Suppressor macrophage (primary cell): ENCODE measurements at places on chromosomes 13 and 19.
A peak's percentile ranks its signal among the peaks of the same experiment; 100 is the strongest.

- DNase-seq = no peak
Measured at GRCh38 chr19:38333245-38333644, 2.4 kb upstream of the CATSPERG start.

DNA sequence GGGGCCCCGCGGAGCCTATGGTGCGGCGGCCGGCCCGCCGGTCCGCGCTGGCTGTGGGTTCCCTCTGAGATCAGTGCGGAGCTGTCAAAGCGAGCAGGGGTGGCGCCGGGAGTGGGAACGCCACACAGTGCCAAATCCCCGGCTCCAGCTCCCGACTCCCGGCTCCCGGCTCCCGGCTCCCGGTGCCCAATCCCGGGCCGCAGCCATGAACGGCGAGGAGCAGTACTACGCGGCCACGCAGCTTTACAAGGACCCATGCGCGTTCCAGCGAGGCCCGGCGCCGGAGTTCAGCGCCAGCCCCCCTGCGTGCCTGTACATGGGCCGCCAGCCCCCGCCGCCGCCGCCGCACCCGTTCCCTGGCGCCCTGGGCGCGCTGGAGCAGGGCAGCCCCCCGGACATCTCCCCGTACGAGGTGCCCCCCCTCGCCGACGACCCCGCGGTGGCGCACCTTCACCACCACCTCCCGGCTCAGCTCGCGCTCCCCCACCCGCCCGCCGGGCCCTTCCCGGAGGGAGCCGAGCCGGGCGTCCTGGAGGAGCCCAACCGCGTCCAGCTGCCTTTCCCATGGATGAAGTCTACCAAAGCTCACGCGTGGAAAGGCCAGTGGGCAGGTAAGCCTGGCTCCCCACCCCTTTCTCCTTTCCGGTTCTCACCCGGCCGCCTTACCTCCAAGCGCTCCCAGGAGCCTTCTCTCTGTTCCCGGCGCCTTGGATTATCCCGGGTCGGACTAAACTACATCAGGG is at the start of gene PDX1:
TSS of gene PDX1 (plus strand) at position 67 of the 743 bp plus-strand sequence. CDS start at position 206, 139 bp downstream.
- DNase-seq = peak; percentile 45

GRCh38 chr13:106405731-106406130 is 129.7 kb downstream of the EFNB2 start:
- DNase-seq = no peak

DNA sequence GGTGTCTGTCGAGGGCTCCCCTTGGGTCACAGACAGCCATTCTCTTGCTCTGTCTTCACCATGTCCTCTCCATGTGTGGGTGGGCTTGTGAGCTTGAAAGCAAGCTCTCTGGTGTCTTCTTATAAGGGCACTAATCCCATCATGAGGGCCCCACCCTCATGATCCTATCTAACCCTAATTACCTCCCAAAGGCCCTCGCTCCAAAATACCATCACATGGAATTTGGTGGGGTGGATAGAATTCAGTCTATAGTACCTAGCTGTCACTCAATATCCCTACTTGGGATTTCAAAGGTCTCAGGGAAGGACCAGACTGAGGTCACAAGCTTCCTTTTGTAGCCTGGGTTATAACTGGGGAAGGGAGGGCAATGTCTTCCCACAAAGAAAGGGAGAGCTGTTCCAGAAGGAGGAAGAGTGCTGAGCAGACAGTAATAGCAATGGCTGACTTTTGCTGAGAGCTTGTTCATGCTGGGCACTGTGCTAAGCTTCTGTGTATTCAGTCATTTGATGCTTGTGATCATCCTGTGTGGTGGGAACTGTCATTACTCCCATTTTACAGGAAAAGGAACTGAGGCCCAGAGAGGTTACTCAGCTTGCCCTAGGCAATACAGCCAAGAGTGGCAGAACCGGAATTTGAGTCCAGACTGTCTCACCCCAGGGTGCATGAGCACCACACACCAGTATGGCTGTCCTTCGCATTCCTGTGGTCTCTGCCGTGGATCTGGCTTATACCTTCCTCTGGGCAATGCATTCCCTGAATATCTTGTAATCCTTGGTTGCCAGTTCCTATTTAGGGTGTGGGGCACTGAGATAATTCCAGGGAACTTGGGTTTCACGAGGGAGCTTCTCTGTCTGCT is 8.2 kb downstream of the FXYD5 start:
- no peak for DNase-seq

GRCh38 chr19:50646074-50646807 is 3.0 kb upstream of the C19orf81 start:
- no peak for DNase-seq

DNA sequence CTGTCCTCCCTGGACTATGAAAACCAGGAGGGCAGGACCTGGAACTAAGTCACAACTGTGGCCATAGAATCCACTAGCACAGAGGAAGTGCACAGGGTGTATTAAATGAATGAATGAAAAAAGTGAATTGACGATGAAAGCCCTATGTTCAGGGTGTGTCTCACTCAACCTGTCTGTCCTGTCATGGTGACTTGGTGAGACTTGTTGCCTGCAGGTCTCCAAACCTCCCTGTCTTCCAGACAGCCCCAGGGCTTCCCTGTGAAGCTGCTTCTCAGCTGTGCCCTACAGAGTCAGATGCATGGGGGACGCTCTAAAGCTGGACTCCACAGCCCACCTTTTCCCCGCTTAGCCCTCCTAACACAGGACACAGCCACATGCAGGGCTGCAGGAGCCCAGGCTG is 4.8 kb upstream of the IGFL1 start:
- DNase-seq = no peak

- peak; percentile 30 for DNase-seq
Measured at GRCh38 chr19:55641426-55642152, 787 bp downstream of the ZNF580 start.

DNA sequence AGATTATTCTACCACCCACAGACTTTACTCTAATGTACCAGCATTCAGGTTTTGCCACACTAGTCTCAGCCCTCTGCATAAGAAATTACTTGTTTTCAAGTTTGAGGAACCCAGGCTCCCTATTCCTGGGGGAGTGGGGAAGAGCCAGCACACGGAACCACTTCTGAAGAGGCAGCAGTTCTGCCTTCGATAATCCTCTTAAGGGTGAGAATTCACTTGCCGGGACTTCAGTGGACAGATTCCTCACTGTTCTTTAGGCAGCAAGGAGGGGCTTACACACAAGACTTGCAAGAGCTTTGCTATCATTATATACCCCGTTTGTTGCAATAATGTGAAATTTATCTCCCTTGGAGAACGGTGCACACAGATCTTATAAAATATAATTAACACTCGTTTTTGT is 133.1 kb downstream of the ABCC4 start:
- DNase-seq = no peak

DNA sequence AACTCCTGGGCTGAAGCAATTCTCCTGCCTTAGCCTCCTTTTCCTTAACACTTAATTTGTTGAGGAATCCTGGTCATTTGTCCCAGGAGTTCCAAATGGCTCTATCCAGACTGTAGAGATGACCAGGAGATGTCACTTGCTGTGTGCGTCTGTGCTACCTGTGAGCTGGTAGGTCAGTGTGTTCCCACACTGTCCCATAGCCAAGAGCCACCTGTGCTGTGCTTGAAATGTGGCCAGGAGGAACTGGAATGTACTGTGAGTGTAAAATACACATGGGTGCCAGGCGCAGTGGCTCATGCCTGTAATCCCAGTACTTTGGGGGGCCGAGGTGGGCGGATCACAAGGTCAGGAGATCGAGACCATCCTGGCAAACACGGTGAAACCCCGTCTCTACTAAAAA is 29.4 kb upstream of the KDM4B start:
- DNase-seq = no peak

GRCh38 chr13:43191546-43191945 is 168.2 kb downstream of the DNAJC15 start:
- DNase-seq = no peak

GRCh38 chr19:30053558-30053957 is 111.5 kb downstream of the URI1 start:
- no peak for DNase-seq

GRCh38 chr19:12137221-12137940 is 2.8 kb downstream of the ZNF20 start:
- peak; percentile 33 for DNase-seq

GRCh38 chr19:14686411-14686810 is 3.4 kb upstream of the ZNF333 start:
- peak; percentile 55 for DNase-seq

GRCh38 chr13:47665043-47665442 is 336.0 kb downstream of the SUCLA2 start:
- DNase-seq = no peak

- no peak for DNase-seq
Measured at GRCh38 chr13:113625965-113626721, 31.9 kb downstream of the ATP4B start.

DNA sequence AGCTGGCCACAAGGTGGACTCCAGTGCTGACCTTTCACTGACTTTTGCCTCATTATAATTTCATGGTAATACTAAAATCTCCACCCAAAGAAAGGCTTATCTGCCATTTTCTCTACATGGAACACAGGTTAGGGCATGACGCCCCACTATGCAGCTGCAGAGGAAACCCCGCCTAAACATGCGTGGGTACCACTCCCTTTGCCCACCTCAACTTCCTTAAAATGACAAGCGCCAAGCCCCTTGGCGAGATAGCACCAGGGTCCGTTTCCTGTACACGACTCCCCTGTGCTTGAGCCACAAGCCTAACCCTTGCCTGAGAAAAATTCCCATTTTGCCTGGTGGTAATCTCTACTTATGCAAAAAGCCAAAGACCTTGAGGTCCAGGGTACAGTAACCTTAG is 36.0 kb upstream of the PABPC3 start:
- DNase-seq = no peak

- DNase-seq = no peak
Measured at GRCh38 chr13:22198001-22198400, 527.1 kb downstream of the FGF9 start.

- no peak for DNase-seq
Measured at GRCh38 chr19:31511696-31512095, 162.5 kb upstream of the TSHZ3 start.

- DNase-seq = peak; percentile 41
Measured at GRCh38 chr13:40204246-40204645, 462.2 kb downstream of the FOXO1 start.

GRCh38 chr13:67227131-67227983 is 2.8 kb downstream of the PCDH9 start:
- DNase-seq = no peak

DNA sequence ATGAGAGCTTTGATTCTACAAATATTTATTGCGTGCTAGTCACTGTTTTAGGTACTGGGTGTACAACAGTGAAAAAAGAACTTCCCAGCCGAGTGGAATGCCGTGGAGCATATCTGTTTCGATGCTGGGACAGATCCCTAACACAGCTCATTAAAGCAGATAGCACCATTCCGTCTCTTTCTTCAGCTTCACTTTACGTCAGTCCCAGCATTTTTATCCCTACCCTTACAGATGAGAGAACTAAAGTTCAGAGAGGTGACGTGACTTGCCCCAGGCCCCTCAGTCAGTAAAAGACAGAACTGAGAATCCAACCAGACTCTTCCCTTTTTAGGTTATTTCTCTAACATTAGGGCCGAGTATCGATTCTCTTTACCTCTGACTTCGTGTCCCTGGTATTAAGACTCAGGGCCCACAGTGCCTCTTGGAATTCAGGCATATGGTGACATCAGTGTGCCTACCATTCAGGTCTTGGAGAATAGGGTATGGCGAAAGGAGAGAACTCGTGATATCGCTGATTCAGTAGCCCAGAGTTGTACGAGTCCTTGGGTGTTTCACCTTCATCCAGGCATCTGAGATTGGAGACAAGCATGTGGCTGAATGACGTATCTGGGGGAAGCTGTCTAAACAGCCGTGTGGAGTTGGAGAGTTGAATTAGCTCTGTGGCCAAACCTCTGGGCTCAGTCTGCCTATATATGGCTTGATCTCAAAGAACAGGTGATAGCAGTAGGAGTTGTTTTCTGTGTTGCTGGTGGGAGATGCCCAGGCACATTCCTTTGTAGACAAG is 27.1 kb downstream of the ACTN4 start:
- peak; percentile 47 for DNase-seq
